ENCODE measurements at places on chromosomes 6 and 20.

- DNase-seq: no peak
These were observed 158.1 kb upstream of the ZNF184 start for GRCh38 chr6:27630727-27631608.

GRCh38 chr6:62075869-62076268, 210.2 kb downstream of the KHDRBS2 start:
- DNase-seq: no peak

GRCh38 chr20:48008850-48009515, 223.7 kb upstream of the SULF2 start:
- DNase-seq: no peak

DNA sequence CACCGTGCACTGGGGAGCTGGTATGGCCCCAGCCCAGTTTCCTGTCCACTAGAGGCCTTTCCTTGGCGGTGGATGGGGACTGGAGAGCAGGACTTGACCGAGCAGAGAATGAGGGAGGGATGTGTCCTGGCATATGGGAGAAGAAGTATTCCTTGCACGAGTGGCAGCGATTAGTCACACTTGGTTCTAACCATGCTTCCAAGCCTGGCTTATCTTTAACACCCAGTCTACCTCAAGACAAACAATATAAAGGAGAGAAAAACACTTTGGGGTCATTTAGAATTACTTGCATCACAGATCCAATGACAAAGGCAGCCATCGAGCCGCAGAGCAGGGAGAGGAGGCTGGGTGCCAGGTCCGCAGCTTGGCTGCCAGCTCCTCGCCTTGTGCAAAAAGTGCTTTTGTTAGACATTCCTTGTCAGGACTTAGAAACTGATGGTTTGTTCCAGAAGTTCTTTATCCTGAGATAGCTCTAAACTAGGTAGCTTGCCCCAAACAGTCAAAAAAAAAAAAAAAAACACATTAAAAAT, 214.9 kb upstream of the GMDS start:
- DNase-seq: no peak

DNA sequence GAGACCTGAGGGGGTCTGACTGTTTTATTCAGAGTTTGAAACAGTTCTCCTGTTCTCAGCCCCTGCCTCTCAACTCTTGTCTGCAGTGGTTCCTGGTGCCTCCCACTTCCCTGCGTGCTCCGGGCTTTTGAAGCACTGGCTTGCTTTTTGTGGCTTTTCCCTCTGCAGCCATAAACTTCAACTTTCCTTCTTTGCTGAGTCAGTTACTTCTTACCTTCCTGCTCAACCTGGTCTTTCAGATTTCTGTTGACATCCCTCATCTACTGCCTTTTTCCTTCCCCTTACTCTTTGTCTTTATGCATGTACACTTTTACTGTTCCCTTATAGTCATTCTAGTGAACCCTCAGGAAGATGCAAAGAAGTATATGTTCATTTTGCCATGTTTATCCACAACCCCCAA, 57.4 kb downstream of the ASXL1 start:
- DNase-seq: no peak

DNA sequence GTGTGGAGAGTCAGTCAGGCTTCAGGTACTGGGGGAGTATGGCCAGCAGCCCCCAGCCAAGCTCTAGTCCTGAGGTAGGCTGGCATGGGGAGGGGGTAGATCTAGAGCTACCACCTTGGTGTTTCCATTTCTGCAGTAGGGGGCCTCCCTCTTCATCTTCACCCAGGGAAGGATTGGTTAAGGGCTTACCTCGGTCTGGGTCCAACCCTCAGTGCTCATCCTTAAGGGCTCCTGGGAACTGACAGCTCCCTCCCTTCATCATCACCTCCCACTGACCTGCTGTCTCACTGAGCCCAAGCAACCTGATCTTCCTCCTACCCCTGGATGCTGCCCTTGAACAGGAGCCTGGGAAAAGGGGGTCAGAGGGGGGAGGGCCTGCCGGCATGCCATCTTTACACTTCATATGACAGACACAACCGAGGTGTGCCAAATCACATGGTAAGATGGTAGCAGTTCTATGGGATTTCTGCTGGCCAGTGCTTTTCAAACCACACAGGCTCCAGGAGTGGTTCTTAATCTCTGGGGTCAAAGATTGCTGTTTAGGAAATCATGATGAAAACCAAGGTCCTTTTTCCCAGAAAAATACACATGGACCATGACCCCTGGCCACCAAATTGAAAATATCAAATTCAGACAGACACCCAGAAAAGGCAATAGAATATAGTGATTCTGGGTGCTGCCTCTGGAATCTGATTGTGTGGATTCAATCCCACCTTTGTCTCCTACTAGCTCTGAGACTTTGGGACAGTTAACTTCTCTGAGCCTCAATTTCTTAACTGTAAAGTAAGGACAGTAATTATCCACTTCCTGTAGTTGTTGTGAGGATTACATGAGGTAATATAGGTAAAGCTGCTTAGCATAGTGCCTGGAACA, 3.0 kb downstream of the TP53INP2 start:
- DNase-seq: no peak

DNA sequence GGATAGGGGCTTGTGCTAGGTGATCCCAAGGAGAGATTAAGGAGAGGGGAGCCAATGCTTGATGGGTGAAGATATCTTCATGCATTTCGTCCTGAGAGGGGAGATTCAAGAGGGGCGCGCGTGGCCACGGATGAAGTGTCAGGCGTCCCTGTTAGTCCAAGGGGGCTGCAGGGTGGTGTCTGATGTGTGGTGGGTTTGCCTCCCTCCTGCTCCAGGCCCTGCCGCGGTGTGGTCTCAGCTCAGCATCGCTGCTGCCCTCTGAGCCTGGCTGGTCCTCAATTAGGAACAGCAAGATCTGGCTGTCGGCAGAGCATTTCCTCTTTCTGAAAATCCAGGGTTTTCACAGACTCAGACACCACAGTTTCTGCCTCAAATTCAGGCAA, 318.0 kb downstream of the THBS2 start:
- DNase-seq: no peak

DNA sequence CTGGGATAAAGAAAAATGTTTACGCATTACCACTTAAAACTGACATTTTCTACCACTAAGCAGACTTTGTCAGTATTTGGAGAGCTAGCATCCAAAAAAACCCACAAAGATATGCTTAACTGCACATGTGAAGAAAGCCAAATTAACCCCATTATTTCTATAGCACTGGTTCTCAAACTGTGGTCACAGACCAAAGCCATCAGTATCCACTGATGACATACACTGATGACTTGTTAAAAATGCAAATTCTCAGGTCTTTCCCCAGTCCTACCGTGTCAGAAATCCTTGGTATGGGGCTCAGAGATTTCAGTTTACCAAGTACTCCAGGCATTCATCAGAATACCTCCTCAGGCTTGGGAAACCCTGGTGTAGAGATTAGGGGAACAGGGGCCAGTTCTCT, 230.2 kb downstream of the PTPRK start:
- DNase-seq: no peak

DNA sequence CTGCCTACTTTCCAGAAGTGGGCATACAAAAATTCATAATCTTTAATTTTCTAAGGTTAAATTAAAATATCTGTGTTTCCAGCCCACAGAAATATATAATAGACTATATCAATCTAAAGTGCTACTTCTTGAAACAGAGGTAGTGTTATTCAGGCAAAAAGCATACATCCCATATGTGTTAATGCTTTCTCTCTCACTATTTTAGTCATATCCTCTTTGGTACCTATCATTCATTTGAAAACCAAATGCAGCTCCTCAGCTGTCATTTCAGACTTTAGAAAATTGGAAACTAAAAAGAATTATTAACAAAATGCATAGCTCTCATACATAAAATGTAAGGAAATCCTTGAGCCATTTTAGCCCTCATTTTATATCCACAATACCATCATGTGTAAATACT, 925 bp downstream of the FHL5 start:
- DNase-seq: no peak

DNA sequence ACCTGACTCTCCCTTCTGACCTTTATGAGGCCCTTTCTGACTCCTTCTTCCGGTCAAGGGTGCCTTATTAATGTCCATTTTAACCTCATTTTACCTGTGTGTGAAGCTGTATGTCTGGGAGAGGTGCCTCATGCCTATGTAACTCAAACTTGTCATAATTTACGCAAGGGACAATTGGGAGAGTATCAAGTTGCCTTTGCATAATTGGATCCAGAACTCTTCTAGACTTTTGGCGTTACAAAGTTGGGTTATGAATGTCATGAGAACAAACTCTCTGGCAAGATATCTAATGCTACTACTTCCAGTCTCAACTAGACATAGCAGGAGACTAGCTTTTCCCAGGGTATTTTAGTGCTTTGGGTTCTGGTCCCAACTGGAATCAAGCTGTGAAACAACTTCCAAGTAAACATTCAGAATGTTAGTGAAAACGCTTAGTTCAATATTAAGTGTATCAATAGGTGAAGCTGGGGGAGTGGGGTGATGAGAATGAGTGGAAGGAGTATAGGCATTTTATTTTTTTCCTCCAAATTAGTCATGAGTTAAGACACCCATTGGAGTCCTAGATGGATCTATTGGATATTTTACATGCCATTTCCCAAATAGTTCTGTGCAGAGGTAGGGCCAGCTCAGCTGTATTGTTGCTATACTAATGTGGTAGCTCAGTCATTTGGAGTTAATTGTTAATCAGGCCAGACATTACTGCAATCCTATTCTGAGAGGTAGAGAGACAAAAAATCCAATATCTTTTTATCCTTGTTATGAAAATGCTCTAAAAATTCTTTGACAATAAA, 159.9 kb downstream of the TFAP2B start:
- no peak for DNase-seq

Data from GM18507 (cell line).